ENCODE measurements at places on chromosomes 4 and X.

GRCh38 chrX:130836447-130836846 is 66.6 kb downstream of the ENOX2 start:
- no peak overlapping the region for H3K27ac ChIP-seq
- no peaks in the 10 kb centered on the region for H3K36me3 ChIP-seq
- DNase-seq = no peak
- no peaks in the 10 kb centered on the region for H3K27me3 ChIP-seq

GRCh38 chr4:43607827-43608461 is 715.4 kb downstream of the GRXCR1 start:
- H3K4me3 ChIP-seq = no peak overlapping the region
- no peaks in the 10 kb centered on the region for H3K27me3 ChIP-seq
- DNase-seq = no peak
- no peak overlapping the region for H3K27ac ChIP-seq
- no peaks in the 10 kb centered on the region for H3K36me3 ChIP-seq

DNA sequence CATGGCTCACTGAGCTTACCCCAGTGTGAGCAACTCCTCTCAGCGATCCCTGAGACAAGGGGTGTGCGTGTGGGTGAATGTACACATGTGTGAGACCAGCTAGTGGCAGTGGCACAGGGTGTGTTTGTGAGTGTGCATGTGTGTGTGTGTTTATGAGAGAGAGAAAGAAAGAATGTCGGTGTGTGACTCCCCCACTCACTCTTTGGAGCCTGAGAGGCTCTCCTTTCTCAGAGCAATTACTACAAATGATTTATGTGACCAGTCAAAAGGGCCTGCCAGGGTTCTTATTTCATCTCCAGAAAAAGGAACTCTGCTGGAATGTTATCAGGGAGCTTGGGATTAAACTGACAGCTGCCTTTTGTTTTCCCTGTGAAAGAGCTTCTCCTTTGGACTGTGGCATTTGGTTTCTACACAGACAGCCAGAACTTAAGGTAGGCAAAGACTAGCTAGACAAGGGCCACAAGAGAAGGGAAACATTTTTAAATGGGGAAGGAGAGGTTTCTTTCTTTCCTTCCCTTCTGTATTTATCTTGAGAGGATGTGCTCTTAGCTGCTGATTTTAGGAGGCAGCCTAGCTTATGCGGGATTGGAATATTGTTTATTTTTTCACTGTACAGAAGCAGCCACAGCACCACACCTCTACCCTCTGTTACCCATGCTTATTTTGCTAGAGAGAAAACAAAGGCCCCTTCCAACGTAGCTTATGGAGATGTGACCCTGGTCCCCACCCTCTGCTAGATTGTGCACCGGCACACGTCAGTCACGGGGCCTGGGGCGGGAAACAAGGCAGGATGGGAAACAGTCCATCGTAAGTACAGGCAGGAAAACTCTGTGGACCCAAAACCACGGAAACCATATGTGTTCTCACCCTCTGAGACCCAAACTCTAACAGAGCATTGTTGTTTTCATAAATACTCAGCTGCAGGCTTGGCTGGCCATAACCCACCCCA is 143.5 kb downstream of the MGST2 start:
- peak overlapping the region; percentile 87 for H3K27ac ChIP-seq
- no peak for DNase-seq
- H3K27me3 ChIP-seq = no peaks in the 10 kb centered on the region
- H3K4me3 ChIP-seq = peak overlapping the region; percentile 6
- peaks cover 11% of the 10 kb centered on the region for H3K36me3 ChIP-seq
- peaks cover 25% of the 10 kb centered on the region for H3K4me1 ChIP-seq

DNA sequence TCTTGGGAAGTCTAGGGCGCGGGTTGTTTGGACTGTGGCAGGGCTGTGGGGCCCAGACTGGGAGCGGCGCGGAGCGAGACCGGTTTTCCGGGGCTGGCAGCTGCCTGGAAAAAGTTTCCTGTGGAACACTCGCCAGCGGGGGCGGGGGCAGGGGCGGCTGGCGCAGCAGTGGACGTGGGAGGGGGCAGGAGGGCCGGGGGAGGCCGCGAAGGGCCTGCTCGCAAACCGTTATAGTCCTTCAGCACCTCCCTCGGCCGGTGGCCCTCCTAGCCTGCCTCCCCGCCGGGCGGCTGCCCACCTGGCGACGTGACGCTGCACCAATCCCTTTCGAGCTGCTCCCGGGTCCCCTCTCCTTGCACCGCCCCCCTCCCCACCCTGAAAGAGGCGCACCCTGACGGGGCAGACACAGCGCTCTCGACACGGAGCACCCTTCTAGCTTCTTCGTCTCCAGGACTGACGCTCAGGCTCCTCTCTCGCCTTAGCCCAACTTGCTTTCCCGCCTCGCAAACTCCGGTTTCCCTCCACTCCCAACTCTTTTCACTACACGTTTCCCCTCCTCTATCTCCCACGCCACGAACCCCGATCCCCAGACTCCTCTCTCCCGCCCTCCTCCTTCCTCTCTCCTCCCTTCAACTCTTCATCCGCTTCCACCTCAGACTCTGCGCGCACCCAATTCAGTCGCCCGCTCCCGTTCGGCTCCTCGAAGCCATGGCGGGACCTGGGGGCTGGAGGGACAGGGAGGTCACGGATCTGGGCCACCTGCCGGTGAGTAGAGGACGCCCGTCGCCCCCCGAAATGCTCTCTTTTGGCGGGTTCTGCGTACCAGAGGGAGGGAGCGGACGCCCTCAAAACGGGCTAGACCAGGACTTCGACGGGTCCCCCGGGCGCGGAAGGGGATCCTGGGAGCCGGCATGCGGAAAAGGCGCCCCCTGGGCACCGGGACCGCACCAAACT is at the start of gene NRK:
Gene NRK (plus strand): TSS at position 402 of the 954 bp plus-strand sequence. CDS start 307 bp downstream, at position 709.
- H3K4me3 ChIP-seq = peak within 1 kb of the TSS; percentile 74
- no peaks in the 10 kb centered on the region for H3K36me3 ChIP-seq
- H3K27me3 ChIP-seq = peaks cover 38% of the 10 kb centered on the region
- peak; percentile 10 for DNase-seq
- H3K27ac ChIP-seq = peak within 1 kb of the TSS; percentile 86
- H3K4me1 ChIP-seq = peaks cover 6% of the 10 kb centered on the region

- H3K4me3 ChIP-seq = no peak overlapping the region
- H3K27me3 ChIP-seq = peaks cover 5% of the 10 kb centered on the region
- H3K4me1 ChIP-seq = no peaks in the 10 kb centered on the region
- no peak overlapping the region for H3K27ac ChIP-seq
Observed at GRCh38 chr4:14893713-14894112, 108.6 kb upstream of the CPEB2 start.

GRCh38 chr4:80138551-80139538 is 58.5 kb upstream of the PRDM8 start:
- H3K4me3 ChIP-seq = no peak overlapping the region
- peaks cover 18% of the 10 kb centered on the region for H3K4me1 ChIP-seq
- DNase-seq = no peak
- no peak overlapping the region for H3K27ac ChIP-seq
- no peaks in the 10 kb centered on the region for H3K27me3 ChIP-seq
- H3K36me3 ChIP-seq = no peaks in the 10 kb centered on the region

Data from progenitor cell of endocrine pancreas (in vitro differentiated cells).